NB4 (cell line): ENCODE measurements at places on chromosomes 7 and 10.

DNA sequence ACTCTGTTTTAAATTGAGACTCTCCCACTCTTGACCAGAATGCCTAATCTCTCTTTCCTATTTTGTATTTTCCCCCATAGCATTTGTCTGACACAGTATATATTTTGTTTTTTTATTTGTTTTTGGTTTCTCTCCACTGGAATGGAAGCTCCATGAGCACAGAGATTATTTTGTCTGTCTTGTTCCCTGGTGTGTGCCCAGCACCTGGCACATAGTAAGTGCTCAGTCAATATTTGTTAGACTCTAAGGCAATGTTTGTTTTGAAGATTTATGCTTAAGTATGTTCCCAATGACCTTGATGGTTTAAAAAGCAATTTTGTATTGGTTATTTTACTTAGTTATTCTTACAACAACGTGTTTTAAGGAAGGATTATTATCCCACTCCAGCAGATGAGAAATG, 201.8 kb downstream of the DYNC1I1 start:
- no peak for DNase-seq

DNA sequence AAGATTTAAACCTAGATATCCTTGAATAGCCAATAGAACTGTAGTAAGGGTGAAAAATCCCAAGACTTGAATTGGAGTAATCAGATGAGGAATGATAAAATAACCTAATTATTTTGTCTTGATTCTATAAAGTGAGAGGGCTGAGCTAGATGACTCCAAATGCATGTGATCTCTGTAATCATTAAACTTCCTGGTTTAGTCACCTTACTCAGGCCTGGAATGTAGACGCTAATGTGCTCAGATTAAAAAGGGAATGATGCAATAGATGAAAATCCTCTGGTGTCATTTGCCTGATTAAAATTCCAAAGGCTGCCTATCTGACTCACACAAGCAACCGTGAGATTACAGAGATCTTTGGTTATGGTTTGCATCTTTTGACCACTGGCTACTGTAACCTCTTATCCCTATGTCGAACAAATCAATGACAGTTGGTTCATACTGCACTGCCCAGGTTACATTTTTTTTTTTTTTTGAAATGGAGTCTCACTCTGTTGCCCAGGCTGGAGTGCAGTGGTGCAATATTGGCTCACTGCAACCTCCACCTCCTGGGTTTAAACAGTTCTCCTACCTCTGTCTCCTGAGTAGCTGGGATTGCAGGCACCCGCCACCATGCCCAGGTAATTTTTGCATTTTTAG, 2.9 kb upstream of the HKDC1 start:
- DNase-seq: no peak

DNA sequence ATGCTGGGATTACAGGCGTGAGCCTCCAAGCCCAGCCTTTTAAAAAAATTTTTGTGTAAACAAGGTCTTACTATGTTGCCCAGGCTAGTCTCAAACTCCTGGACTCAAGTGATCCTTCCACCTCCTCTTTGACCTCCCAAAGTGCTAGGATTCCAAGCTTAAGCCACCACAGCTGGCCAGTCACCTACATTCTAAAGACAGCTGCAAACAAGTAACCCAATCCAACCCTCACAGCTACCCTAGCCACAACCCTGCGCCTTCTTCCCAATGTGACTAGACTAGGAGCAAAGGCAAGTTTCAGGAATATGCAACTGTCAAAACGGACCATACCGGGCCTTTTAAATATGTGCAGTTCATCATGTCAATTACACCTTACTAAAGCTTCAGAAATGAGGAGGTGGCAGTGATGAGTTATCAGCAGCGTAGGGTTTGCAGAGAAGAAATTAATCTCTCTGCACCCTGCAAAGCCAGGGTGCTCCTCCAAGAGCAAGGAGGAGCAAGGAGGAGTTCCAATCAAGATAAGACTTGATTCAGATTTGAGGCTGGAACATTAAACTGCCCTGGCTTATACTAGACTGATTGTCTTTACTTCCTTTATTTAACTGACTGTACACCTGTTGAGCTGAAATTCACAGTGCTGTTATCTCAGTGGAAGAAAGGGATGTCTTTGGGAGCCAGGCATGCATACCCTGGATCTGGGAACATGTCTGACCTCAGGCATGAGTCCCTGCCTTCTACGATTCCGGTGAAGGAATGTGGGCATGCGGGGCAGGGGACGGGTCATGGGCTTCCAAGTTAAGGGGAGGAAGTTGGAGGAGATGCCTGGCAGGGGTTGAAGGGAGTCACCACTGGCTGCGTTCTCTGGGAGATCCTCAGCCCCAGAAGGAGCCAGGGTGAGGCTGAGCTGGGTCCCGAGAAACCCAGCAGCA, 15.5 kb upstream of the TMEM120A start:
- DNase-seq: no peak

DNA sequence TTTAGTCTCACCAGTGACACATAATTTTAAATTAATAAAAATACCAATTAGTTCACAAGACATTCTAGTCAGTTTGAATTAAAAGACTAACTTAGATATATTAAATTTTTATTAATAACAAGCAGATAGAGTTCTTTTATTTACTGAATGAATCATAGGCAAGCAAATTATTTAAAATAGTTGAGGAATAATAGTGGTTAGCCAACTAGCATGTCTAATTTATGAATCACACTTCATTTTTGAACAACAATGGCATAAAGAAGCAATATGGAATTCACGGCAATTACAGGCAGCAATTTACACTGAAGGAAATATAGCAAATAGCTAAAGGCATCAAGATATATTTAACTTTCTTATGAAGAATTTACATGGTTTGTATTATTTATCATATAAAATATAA, 187.0 kb upstream of the SLC26A5 start:
- no peak for DNase-seq

- DNase-seq: peak; percentile 85
Observed at GRCh38 chr7:43648473-43649406, 65.8 kb downstream of the STK17A start.

- DNase-seq: peak; percentile 96
Observed at GRCh38 chr10:79444199-79445119, 965 bp downstream of the ZCCHC24 start.

GRCh38 chr10:124632064-124632531, 112.1 kb downstream of the FAM53B start:
- peak; percentile 61 for DNase-seq

DNA sequence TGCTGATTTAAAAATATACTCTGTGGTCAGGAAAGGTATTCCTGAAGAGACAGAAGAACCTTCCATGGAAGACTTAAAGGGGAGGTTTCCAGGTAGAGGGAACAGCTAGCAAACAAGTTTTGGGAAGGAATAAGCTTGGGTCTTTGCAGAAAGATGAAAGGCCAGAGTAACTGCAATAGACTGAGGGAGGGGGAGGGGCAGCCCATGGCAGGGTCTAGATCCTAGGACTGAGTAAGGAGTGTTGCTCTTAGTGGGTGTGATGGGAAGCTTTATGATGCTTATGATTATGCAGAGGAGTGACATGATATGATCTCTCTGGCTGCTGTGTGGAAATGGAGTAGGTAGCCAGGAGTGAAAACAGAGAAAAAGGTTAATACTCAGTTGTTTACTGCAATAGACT, 90.0 kb upstream of the FEZF1 start:
- no peak for DNase-seq

GRCh38 chr10:108327706-108328105, 1163.2 kb upstream of the SORCS1 start:
- no peak for DNase-seq

DNA sequence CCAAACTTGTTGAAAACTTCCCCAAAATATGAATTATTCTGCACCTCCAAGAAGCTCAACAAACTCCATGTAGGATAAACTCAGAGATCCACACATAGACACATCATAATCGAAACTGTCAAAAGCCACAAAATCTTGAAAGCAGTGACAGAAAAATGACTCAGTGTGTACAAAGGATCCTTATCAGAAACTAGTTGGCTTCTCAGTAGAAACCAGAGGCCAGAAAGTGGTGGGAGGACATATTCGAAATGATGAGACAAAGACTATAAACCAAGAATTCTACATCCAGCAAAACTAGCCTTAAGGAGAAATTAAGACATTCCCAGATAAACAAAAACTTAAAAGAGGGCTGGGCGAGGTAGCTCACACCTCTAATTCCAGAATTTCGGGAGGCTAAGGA, 38.5 kb downstream of the MCMBP start:
- no peak for DNase-seq

- peak; percentile 69 for DNase-seq
Observed at GRCh38 chr10:100291356-100291755, 4.9 kb upstream of the BLOC1S2 start.

DNA sequence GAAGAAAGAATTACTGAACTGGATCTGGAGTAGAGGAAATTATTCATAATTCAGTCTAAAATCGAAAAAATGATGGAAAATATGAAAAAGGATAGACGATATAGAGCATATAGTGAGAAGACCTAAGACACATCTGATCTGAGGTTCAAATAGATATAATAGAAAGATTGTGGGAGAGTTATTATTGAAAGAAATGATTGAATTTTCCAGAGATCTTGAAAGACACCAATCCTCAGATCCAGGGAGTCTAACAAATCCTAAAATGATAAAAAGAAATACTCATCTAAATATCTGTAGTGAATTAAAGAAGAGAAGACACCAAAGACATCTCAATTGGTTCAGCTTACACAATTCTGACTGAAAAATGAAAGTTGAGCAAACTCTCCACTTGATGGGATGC, 12.9 kb downstream of the TCAF1 start:
- DNase-seq: no peak

DNA sequence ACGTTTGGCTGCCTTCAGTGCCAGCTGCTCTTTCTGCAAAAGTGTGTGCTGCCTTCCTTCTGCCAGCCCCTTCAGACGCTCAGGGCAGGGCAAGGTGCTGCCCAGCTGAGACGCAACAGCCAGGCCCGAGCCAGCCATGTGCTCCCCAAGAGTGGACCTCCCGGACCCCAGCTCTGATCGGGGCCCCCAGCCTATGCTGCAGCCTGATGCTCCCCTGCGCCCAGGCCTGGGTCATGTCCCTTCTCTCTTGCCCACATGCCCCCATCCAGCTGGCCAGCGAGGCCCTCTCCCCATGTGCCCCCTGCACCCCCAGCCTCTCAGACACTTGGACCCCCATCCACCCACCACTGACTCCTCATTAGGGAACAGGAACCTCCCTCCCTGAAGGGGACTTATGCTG, 17.8 kb downstream of the WDR86 start:
- no peak for DNase-seq

DNA sequence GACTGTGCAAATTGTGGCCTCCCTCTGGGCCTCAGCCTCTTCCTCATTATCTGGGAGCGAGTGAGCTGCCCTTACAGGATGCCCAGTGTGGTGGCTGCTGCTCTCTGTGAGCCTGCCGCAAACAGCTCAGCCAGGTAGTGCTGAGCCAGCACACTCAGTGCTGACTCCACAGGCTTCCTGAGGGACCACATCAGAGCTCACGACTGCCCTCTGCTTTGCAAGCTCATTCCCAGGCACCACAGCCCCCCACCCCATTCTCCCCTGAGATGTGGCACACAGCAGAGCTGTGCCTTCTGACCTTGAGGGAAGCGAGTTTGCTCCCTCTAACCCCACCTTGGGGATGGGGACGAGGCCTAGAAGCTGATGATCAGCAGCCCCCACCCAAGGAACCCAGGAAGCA, 230.5 kb upstream of the PPP2R2D start:
- DNase-seq: no peak

DNA sequence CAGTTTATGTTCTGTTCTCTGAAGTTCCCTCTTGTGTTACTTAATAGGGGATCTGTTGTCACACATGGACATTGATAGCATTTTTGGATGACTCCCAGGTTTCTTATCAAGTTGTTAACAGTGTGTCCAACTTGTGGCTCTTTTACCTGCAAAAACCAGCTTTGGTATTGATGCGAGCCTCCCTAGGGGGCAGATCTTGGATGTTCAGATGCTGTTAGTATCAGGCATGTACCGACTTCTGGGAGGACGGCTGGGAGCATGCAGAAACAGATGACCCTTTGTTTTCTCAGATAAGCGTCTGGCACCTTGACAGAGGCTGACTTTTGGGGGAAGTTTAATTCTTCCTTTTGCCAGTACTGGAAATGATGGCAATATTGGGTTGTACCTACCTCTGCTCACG, 2.2 kb downstream of the PLPP4 start:
- DNase-seq: no peak

GRCh38 chr7:76304888-76305375, 2.5 kb downstream of the HSPB1 start:
- DNase-seq: no peak

DNA sequence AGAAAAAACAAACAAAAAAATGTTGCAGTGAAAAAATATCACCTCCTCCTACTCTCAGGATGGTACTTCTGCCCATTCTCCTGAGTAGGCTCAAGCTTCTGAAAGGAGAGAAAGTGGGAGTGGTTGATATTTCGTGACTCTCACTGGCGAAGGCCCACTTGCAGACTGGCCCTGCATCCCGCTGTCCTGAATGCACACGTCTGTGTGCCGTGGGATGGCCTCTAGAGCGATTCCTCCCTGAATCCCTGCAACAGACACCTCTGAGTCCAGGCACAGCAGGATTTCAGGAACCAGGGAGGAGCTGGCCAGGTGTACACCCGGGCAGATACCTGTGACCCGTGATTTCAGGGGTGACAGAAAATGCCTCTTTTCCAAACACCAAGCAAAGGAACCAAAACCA, 319.2 kb downstream of the DPP6 start:
- no peak for DNase-seq

DNA sequence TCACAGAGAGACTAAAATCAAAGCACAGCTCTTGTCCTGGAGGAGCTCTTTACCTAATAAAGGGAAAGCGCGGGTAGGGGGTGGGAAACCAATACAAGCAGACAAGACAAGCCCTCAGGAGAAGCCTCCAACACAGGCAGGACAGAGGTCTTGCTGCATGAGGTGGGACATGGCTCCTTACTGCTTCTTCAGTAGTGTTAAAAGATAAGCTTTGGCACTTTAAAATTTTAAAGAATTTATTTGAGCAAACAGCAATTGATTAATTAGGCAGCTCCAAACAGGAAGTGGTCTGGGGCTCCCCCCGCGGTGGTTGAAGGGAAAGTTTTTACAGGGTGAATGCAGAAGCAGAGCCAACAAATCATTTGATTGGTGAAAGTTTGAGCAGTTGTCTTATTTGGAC, 50.3 kb upstream of the MACC1 start:
- DNase-seq: peak; percentile 53

GRCh38 chr7:140672382-140673062, at the start of gene ADCK2:
ADCK2 (plus strand) TSS chr7:140672945; CDS start chr7:140673331, 386 bp downstream.
- peak; percentile 72 for DNase-seq

DNA sequence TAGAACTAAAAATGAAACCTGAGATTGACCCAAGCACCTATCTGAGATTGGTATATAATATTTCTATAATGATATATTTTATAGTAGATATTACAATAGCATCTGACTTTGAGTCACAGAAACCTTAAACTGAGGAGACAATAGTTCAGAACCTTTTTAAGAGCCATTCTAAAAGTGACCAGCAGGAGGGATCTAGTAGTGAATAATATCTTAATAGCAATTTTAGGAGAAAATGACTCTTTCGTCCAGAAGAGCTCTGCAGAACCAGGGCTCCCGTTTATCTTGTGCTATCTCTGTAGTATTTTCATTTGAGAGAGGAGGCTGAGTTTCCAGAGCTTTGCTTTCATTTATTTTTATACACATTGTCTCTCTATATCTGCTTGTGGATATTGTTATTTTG, 68.1 kb downstream of the PODXL start:
- DNase-seq: no peak
